ENCODE measurements at places on chromosomes 3 and 15.

DNA sequence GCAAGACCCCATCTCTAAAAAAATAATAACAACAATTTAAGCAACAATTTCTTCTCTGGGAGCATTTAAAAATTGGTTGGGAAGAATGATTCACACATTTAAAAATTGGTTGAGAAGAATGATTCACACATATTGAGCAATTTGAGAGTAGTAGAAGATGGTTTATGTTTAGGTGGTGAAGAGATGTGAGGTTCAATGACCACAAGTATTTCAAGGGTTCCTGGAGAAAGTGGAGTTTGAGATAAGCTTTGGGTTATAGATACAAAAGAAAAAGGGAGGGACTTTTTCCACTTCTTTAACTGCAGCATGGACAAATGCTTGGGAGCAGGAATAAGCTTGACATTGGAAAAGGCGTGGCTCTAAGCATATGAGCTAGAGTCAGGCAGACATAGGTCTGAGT is 145.7 kb upstream of the NPHP3 start:
- DNase-seq = no peak

GRCh38 chr3:4831580-4831950 is 147.7 kb upstream of the BHLHE40 start:
- peak; percentile 52 for DNase-seq

DNA sequence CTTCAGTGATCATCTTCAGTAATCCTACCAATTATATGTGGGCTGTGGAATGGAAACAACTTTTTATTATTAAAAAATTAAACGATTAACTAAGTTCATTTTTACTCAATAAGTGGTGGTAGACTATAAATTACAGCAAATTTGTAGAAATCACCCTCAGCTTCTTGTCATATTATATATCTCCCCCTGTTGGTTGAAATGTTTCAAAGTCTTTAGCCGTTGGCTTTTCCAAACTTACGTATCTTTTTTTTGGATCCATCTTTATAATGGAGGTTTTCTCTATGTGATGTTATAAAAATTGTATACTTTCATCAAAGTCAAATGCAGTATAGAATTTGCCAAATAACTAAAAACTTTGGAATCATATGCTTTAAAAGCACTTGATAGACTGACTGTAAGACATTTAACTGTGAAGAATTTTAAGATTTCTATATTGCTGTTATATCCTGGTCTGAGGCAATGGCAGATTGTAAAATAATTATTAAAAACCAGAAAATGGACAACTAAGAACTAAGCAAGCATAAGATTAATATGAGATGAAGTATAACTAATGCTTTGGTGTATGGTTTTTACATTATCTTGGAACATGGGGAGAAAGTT is 44.7 kb downstream of the ATP11B start:
- DNase-seq = no peak

DNA sequence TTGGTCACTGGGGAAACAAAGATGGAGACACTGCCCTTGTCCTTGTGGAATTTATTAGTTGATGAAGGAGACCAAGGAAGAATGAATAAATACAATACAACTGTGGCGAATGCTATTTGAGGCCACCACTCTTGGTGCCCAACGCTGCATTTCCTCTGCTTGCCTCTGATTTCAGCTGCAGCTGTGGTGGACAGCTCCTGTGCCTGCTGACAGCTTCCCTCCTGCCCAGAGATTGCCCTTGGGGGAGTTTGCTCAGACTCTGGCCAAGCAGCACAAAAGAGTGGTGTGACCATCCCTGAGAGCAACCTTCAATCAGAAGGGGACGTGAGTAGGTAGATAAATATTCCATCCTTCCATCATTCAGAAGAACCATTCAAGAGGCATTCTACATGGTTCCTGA is 64.6 kb upstream of the FHIT start:
- no peak for DNase-seq
